ENCODE measurements at places on chromosomes 3 and 15.

DNA sequence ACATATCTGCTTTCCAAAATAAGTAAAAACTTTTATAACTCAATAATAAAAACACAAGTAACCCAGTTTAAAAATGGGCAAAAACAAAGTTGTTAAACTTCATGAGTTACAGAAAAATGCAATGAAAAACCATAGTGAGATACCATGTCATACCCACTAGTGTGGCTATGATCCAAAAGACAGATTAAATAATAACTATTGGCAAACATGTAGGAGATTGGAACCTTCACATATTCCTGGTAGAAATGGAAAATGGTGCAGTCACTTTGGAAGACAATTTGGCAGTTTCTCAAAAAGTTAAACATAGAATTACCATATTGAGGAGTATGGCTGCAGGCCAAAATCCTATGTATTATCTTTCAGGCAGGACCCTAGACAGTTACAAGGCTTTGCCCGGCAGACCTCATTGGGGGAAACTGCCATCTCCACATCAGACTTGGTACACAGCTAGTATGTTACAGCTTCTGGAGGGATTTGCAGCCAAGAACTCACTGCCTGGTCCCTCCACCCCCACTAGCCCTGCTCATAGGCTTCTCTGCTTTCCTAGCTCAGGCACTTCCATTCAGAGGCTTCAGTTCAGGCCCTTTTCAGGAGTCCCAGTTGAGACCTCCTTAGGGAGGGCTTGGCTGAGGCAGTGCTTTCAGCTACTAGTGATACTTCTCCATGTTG lies 147.8 kb downstream of the NEK10 start:
- H3K4me3 ChIP-seq = no peak overlapping the region
- no peak overlapping the region for H3K27ac ChIP-seq
- no peaks in the 10 kb centered on the region for H3K27me3 ChIP-seq
- H3K4me1 ChIP-seq = no peaks in the 10 kb centered on the region
- no peaks in the 10 kb centered on the region for H3K36me3 ChIP-seq
- DNase-seq = no peak

GRCh38 chr3:99852851-99853250 lies 35.2 kb downstream of the CMSS1 start:
- H3K27me3 ChIP-seq = no peaks in the 10 kb centered on the region
- H3K27ac ChIP-seq = no peak overlapping the region
- no peaks in the 10 kb centered on the region for H3K4me1 ChIP-seq

DNA sequence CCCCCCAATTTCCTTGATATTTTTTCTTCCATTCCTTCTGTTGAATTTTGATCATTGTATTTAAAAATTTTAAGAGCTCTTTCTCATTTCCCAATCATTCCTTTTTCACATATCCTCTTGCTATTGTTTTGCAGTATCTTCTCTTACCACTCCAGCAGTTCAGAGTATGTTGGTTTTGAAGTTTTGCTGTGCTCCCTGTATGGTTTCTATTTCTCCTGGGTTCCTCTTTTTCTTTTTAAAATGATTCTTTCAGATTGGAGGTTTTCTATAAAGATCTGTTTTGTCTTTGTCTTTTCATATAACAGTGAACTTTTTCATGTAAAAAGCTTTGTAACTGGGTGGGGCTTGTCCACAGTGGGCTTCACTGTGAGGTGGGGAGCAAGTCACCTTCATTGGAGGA lies 12.8 kb downstream of the USP3 start:
- peaks cover 71% of the 10 kb centered on the region for H3K4me1 ChIP-seq
- H3K4me3 ChIP-seq = no peak overlapping the region
- no peaks in the 10 kb centered on the region for H3K27me3 ChIP-seq
- no peaks in the 10 kb centered on the region for H3K36me3 ChIP-seq
- peak overlapping the region; percentile 12 for H3K27ac ChIP-seq

DNA sequence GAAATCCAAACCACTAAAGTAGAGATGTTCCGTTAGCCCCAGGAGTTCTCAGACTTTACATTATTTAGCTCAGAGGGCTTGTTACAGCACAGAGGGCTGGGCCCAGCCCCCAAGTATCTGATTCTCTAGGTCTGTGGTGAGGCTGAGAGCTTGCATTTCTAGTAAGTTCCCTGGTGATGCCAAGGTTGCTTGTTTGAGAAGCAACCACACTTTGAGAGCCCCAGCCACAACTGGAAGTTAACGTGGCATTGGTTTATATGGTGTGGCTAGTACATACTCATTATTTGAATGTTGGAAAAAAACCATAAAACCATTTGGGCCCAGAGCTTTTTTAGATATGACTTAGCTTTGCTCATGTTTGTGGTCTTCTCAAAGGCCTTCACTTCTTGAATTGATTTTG lies 35.9 kb downstream of the PRR23E start:
- no peaks in the 10 kb centered on the region for H3K36me3 ChIP-seq
- DNase-seq = no peak
- H3K27me3 ChIP-seq = peaks cover 7% of the 10 kb centered on the region

DNA sequence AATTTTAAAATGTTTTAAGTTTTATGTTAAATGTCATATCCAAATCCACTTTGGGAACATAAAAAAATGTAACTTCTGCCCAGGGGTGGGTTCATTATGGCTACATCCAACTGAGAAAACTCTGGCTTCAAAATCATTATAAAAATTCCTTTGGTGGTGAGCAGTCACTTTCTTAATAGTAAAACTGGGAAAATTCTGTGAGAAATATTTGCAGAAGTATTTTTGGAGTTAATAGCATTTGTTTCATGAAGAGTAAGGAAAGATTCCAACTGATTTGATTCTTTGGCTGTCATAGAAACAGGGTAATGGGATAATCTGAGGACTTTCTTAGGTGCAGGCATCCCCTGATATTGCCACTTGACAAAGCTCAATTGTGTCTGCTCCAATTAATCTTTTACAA lies 38.8 kb downstream of the CPA3 start:
- DNase-seq = no peak
- peaks cover 16% of the 10 kb centered on the region for H3K27me3 ChIP-seq
- H3K4me1 ChIP-seq = no peaks in the 10 kb centered on the region
- no peak overlapping the region for H3K4me3 ChIP-seq
- no peaks in the 10 kb centered on the region for H3K36me3 ChIP-seq

All from Panc1 (cell line).